Fibroblast of skin of abdomen (primary cell): ENCODE measurements at places on chromosomes 4 and X.

DNA sequence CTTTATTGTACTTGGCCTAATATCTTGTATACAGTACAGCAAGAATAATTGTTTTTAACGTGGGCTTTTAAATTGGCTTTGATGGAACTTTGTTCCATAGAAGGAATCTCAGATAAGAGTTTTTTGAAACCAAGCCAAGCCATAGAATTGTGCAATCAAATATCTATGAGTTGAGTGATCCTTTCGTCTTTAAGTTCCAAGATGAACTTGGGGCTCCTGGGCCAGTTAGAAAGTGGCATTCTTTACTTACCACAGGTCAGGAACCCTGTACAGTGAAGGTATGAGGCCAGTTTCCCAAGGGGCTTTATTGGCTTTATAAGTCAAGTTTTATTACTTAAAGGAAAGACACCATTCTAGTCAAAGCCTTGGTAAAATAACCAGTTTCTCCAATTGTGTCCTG is 2104.2 kb downstream of the PCDH7 start:
- DNase-seq, result peak; percentile 49

DNA sequence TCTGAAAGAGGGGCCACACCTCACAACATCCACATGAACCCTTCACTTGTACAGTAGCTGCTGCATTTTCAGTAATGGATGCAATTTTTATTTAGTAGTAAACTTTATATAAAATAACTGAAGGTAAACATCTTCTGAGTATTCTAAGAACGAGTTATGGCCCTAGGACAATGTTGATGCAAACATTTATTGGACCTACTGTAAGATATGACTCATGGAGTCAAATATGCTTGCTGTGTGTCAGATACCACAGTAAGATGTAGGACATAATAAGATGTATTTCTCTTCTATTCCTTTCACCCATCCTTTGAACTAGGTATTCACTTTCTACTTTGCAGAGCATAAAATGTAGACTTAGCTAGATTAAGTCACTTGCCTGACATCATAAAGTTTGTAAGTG is 87.6 kb downstream of the TEX13C start:
- no peak for DNase-seq

- peak; percentile 57 for DNase-seq
Measured at GRCh38 chrX:2766906-2767305, 15.1 kb downstream of the XG start.

GRCh38 chr4:155248002-155248896 is 39.8 kb downstream of the NPY2R start:
- no peak for DNase-seq

- DNase-seq, result no peak
Measured at GRCh38 chrX:1144293-1144692, 68.2 kb downstream of the CRLF2 start.
